ENCODE measurements at places on chromosomes 12 and 14.
A peak's percentile ranks its signal among the peaks of the same experiment; 100 is the strongest.

GRCh38 chr12:10719482-10719881 lies 3.6 kb downstream of the YBX3 start:
- peak; percentile 14 for DNase-seq

GRCh38 chr14:98932431-98933325 lies 339.3 kb downstream of the BCL11B start:
- DNase-seq = no peak

DNA sequence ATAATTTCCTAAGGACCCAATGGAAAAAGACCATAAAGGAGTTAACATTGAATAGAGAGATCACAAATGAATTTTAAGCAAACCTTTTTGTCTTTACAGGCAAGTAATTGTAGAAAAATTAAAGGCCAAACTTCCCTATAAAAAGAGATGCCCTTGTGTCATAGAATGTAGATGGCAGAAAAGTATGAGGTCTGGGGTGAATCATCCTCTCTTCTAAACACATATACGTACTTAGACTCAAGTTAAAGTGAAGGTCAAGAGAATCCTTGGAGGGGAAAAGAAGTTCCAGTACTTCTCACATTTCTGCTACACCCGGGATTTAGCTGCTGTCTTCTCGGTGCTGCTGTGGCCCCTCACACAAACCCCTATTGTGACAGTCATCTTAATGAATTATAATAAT lies 116.2 kb upstream of the ARID2 start:
- DNase-seq = no peak

DNA sequence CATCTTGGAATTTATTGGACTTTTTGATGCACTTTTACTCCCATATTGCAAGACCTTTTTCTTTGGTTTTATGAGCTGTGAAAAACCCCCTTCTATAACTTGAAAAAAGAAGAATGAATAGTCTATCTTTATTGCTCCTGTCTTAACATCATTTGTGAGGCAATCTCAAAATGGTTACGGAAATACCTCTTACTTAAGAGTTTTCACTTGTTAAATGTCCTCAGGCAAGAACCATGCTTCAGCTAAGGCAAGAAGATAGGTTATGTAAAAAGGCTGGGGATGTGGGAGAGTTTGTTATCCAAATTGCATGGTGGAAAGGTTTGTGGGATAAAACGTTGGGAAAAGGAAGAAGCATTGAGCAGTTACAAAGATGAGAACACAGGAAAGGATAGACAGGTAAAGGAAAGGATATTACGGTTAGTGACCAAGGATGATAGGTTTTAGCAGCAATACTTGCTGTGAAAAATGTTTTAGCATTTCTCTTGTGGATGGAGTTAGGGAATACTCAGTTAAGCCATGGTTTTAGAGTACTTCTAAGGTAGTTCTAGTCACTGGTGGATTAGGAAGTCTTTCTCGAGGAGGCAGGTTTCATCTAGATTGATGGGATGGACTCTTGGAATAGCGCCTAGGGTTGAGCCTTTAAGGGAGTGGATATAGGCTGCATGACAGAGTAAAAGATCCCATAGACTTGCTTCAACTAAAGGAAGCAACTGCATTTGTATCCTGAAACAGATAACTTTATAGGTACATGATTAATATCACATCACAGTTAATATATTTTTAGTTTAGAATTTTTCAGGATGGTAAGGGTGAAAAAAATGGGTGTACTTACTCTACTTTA lies 30.3 kb downstream of the MDM2 start:
- DNase-seq = no peak

- DNase-seq = no peak
These were observed 5.8 kb upstream of the PPP2R5C start for GRCh38 chr14:101755591-101756324.

DNA sequence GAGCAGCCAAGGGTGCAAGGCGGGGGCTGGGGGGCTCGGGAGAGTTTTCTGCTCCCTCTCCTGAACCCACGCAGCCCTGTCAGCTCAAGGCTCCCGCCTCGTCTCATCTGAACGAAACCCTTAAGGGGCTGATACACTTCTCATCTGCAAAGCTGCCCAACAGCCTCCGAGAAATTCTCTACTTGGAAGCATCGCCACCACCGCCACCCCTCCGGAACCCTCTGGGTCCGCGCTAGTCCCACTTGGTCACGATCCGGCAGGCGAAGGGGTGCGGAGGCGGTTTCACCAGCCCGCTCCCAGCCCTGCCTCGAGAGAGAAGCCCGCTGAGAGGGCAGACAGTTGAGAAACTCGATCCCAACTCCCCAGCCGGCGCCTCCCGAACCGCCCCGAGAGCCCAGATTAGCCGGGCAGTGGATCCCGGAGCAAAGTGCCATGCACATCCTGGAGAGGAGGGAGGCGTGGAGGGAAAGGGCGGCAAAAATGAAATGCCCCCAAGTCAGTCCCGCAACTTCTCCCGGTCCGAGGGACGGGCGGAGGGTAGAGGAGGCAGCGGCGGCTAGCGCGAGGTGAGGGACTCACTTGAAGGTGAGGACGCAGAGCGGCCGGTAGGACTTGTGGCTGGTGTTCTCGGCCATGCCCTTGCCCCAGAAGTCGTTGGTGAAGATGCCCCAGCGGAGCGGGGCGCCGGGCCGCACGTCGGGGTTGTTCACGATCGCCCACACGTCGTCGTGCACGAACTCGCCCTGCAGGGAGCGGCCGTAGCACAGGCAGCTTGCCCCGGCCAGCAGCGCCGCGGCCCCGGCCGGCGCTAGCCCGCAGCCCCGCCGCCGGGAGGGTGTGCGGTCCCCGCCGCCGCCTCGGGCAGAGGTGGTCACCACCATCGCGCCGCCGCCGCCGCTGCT lies 620 bp downstream of the TMTC1 start:
- peak; percentile 54 for DNase-seq

- DNase-seq = no peak
These were observed 108.1 kb downstream of the TTLL5 start for GRCh38 chr14:75769047-75769685.

DNA sequence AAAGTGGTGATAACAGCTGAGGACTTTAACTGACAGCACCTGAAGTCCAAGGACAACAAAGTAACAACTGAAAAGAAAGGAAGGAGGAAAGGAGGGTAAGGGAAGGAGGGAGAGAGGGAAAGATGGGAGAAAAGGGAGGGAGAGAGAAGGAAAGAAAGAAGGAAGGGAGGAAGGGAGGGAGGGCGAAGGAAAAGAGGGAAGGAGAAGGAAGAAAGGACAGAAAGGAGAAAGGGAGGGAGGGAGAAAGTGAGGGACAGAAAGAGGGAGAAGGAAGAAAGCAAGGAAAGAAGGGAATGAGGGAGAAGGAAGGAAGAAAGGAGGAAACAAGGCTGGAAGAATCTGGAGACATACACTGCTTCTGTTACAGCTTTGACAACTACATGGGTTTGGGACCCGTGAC lies 494.4 kb downstream of the FUT8 start:
- DNase-seq = no peak

DNA sequence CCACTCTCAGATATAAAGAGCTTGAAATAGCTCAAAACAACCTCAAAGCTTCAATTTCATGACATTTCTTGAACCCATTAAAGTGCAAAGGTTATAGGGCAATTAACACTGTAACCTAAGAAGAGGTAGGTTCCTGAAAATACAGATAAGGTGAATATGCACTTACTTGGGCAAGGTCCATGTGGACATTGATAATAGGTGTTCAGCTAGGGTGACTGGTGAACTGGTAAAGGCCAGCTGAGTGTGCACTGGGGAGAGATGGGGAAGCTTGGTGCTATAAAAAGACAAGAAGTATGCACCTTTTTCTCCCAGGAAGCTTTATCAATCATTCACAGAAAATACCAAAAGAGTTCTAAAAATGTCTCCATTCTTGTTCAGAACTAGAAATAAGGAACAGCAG lies 418.6 kb downstream of the SLC16A7 start:
- no peak for DNase-seq

- DNase-seq = no peak
These were observed 221.2 kb upstream of the FLRT2 start for GRCh38 chr14:85308531-85309300.

- DNase-seq = no peak
These were observed 139.7 kb downstream of the RIMBP2 start for GRCh38 chr12:130576371-130576816.

All from NCI-H1105 (cell line).